IPS DF 6.9 (cell line): ENCODE measurements at places on chromosomes 1 and 21.
A peak's percentile ranks its signal among the peaks of the same experiment; 100 is the strongest.

GRCh38 chr21:38804030-38804788, 1.5 kb upstream of the ETS2 start:
- no peak for DNase-seq

- DNase-seq, result no peak
These were observed 37.8 kb downstream of the SGIP1 start for GRCh38 chr1:66571789-66572188.

- DNase-seq, result no peak
These were observed 113.8 kb downstream of the UBR4 start for GRCh38 chr1:19096036-19096833.

GRCh38 chr21:39125752-39126485, 57.3 kb downstream of the PSMG1 start:
- peak; percentile 77 for DNase-seq

DNA sequence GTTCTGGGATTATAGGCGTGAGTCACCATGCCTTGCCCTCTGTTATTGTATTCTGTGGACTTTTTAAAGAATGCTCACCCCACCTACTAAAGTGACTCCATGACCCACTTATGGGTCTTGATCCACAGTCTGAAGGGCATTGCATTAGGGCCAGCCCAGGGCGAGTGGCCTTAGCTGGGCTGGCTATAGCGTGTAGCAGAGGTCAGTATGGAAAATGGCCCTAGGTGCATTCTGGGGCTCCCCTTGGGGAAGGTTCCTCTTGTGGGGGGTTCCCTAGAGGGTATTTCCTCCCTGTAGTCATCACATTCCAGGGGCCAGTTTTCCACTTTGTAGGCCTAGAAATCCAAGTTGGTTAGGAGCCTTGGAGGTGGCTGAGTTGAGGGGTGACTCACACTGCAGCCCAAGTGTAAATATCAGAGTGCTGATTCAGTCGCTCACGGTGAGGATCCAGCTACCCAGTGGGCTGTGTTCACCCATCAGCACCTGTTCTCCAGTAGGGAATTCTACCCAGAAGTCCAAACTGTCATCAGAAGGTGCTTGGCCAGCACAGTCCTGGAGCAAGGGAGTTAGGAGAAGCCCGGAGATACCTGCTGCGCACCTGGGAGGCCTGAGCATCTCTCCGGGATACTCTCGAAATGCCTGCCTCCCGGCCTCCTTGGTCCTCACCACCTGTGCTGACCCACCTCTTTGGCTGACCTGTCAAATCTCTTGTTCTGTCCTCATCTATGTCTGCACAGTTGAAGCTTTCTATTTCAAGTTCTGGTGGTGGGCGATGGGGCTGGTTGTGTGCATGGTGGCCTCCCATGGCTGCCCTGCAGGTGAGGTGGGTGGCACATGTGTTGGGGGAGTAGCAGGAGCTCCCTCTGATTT, 52.2 kb downstream of the NENF start:
- DNase-seq, result no peak
